Mesenchymal stem cell (in vitro differentiated cells and primary cell): ENCODE measurements at places on chromosomes 1 and 21.
A peak's percentile ranks its signal among the peaks of the same experiment; 100 is the strongest.

GRCh38 chr1:155379631-155380090, 59.0 kb downstream of the RUSC1 start:
- DNase-seq, result no peak

- no peak for DNase-seq
Measured at GRCh38 chr1:70498666-70499065, 87.6 kb downstream of the CTH start.

DNA sequence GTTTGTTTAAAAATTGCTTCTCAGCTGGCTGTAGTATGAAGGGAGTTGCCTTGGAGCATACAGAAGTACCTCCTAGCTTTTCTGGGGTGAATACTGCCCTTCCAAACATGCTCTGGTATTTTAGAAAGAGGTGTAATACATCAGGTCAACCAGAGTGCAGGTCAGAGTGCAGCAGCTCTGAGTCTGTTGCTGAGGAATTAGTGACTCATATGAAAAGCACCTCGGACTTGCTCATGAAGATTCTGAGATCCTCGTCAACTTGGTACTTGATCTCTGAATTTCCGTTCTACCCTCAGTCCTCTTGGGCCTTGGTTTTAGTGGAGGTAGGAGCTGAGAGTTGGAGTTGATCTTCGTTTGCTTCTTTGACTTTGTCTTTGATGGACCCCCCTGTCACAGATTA, 67.3 kb downstream of the NOS1AP start:
- peak; percentile 72 for DNase-seq

GRCh38 chr1:160658814-160659193, 12.0 kb upstream of the SLAMF1 start:
- DNase-seq, result no peak

DNA sequence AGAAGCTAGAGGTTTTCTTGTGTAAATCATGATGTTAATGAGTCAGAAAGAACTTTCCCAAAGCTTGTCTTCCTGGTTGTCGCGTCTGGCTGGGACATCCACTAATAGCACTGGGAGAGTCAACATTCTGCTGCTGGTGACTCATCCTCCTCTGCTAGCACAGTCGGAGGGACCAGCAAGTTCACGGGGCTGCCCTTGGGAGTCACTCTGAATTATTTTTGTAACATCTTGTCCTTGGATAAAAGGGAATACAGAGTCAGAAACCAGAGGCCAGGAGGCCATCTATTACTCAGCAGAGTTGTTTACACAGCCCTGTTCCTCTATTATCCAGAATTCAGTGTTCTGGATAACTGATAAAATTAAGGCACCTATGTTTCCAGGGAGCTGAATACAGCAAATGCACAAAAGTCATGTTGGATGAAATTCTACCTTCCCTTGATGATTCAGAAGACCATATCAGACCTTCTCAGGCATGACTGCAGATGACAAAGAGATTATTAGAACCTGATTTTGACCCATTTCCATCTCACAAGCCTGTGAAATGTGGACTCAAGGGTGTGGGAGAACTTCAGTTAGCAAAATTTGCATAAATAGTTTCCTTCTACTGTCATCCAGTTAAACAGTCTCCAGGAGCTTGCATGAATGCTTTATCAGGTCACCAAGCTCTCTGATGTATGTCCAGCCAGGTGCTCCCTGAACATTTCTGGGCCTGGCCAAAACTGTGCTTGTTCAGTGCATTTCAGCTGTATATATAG, 68.1 kb downstream of the JAK1 start:
- DNase-seq, result peak; percentile 99

DNA sequence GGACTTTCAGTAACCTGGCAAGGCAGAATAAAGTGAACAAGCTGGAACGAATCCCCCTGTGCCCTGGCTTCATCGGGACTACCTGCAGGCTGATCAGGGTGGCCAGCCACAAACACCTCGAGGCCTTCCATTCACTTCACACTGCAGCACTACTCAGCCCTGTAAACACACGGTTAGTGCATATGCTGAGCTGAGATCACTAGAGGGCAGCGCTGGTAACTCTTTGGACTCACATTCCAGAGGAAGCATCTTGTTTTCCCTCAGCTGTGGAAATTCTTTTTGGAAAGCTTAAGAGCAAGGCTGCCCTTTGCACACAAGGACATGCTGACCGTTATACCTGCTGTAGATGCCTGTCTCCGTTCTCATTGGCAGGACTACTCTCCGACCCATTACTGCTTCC, 32.1 kb downstream of the PCSK9 start:
- DNase-seq, result peak; percentile 65

DNA sequence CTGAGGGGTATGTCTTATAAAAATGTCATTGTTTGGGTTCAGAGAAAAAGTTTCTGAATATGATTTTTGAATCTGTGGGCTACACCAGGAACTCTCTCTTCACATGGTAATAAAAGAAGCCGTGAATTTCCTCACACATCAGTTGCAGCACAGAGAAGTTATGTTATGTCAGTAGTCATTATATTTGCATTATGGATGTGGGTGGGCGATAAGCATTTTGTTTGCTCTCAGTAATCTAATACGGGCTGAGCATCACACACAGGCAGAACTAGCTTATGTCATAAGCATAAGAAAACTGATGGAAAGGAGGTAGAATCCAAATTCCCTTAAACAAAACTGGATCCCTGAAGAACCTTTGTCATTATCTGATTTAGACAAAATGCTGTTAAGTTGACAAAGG, 70.8 kb downstream of the PRDM2 start:
- no peak for DNase-seq

DNA sequence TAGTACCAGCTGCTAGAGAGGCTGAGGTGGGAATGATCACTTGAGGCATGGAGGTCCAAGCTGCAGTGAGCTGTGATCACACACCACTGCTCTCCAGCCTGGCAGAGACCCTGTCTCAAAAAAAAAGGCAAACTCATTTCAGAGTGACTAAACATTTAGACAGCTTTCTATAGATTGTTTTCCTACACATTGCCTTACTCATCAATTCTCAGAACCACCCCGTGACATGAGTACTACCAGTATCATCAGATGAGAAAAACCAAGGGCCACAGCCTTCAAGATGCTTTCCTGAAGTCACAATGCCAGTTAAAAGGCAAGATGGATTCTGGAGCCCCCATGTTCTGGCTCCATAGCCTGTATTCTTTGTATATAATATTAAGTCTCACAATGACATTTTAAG, 22.4 kb upstream of the SMPDL3B start:
- no peak for DNase-seq

- DNase-seq, result no peak
Measured at GRCh38 chr21:34936371-34936789, 112.7 kb downstream of the RUNX1 start.

DNA sequence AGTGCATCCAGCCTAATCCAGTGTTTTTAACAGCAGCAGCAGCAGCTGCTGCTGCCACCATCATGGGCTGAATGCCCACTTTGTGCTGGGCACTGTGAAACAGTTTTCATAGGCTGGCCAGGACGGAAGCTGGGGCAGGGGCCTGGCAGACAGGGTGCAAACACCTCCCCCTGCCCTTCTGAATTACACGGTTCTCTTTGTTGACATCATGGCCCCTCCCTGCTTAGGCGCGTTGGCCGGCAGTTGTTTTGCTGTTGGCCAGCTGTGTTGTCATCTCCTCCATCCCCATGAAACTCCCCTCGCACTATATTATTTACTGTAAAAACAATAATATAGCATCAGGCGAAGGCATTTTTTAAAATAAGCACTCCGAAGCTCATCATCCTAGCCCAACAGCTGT, 33.1 kb downstream of the PTPRU start:
- DNase-seq, result no peak

- DNase-seq, result peak; percentile 24
Measured at GRCh38 chr1:197130677-197131304, 15.7 kb downstream of the ASPM start.

- peak; percentile 67 for DNase-seq
Measured at GRCh38 chr21:29287383-29287782, 11.3 kb upstream of the BACH1 start.

DNA sequence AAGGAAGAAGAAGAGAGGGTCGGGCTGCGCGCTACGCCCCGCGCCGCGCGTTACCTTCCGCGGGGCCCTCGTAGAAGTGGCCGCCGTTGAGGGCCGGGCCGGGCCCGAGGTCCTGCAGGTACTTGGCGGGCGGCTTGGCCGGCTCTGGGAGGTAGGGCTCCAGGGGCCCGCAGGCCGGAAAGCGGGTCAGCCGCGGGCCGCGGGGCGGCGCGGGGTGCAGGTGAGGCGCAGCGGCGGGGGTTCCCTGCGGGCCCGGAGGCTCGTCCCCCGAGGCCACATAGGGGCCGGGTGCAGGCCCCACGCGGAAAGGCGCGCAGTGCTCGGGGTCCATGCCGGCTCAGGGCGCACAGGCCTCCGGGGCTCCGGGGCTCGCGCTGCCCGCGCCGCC, 196 bp downstream of the ALX3 start:
- no peak for DNase-seq

GRCh38 chr1:34002810-34003209, 138.9 kb downstream of the HMGB4 start:
- DNase-seq, result no peak

DNA sequence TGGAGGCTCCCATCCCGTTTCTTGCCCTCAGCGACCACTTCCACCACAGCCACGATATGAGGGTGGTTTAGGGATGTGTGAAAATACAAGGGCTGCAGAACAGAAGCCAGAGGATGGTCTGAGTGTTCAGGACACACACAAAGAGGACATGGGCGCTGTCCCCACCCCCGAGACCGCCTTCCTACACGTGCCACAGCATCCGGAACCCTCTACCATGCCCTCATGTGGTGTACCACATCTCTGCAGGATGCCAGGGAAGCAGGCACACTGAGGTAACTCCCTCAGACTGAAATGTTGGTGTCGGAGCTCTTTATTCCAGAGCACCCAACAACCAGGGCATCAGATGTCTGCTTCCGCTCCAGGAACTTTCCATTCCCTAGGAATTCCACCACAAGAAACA, 23.1 kb downstream of the NPHP4 start:
- DNase-seq, result no peak
